ENCODE measurements at places on chromosomes 3 and 15.

DNA sequence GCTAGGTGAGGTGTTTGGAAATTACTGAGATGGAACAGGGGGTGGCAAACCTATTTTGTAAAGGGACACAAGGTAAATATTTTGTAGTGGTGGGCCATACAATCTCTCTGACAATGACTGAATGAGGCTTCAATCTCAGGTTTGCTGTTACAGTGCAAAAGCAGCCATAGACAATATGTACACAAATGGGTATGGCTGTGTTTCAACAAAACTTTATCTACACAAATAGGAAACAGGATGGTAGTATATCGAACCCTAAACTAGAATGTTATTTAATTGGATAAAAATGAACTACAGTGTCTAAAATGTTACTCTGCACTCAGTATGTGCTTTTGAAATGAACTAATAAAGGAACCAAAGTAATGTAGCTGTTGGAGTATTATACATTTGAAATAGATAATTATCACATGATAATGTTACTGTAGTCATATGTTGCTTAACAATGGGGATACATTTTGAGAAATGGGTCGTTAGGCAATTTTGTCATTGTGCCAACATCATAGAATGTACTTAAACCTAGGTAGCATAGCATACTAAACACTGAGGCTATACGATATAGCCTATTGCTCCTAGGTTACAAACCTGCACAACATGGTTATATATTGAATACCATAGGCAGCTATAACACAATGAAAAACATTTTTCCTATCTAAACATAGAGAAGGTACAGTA is 495.2 kb upstream of the TBL1XR1 start:
- no peak for DNase-seq

DNA sequence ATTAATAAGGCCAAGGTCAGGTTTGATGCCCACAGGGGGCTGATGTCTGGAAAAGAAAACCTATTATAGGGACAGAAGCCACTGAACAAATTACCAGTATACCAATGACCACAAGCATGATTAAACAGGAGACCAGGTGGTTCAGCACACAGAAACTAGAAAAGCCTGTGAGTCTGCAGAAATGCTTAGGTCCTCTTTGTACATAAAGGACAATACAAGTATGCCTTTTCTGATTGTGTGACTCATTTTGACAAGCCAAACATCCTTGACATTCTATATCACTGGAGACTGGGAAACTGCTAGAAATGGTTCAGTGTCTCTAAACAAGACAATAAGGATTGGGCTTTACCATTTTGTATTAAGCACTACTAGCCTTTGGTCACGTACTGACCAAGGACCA is 113.2 kb upstream of the MYO5C start:
- DNase-seq: no peak

- no peak for DNase-seq
Observed at GRCh38 chr3:76429581-76430177, 610.2 kb upstream of the ROBO2 start.

GRCh38 chr3:59831394-59831793 is 781.6 kb upstream of the CFAP20DC start:
- DNase-seq: no peak

GRCh38 chr3:159938714-159939113 is 49.9 kb upstream of the IL12A start:
- DNase-seq: no peak

DNA sequence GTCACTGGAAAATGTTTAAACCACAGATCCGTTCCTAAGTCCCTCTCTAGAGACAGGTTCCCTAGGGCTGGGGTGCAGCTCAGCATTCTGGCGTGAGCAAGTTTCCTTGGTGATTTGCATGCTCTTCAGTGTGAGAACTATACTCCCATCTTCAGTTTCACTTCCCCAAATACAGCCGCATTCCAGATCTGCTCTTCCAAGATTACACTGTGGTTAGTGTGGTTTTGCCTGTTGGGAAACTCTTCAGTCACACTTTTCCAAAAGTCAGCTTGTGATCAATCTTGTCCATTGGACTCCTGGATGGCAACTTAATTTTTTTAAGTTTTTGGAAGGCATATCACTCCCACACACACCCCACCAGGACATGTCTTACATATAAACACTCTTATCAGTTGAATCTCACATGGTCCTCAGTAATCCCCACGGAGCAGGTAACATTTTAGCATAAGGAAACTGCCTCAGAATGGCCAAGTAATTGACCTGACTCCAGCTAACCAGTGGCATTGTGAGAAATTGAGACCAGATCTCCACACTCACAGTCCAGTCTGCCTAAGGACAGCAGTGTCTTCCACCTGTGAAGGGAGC is 33.5 kb upstream of the PTPN23 start:
- peak; percentile 81 for DNase-seq

GRCh38 chr3:78035131-78035641 is 995.3 kb downstream of the ROBO2 start:
- no peak for DNase-seq

DNA sequence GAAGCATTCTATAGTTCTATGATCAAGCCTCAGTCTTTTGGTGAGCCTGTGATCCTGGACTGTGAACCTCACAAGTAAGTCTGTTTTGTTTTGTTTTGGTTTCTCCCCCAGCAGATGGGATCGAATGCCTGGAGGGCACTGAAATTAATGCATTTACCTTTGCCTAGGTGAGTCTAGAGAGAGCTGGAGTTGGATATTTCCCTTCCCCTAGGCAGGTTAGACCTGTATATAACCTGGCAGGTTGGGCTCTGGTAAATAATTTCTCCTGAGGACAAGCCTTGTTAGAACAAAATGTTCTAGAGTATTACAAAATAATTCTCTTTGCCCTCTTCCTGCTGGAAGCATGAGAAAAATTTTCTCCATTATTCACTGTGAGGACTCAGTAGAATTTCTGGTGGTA is 211.9 kb downstream of the TPRG1 start:
- no peak for DNase-seq

DNA sequence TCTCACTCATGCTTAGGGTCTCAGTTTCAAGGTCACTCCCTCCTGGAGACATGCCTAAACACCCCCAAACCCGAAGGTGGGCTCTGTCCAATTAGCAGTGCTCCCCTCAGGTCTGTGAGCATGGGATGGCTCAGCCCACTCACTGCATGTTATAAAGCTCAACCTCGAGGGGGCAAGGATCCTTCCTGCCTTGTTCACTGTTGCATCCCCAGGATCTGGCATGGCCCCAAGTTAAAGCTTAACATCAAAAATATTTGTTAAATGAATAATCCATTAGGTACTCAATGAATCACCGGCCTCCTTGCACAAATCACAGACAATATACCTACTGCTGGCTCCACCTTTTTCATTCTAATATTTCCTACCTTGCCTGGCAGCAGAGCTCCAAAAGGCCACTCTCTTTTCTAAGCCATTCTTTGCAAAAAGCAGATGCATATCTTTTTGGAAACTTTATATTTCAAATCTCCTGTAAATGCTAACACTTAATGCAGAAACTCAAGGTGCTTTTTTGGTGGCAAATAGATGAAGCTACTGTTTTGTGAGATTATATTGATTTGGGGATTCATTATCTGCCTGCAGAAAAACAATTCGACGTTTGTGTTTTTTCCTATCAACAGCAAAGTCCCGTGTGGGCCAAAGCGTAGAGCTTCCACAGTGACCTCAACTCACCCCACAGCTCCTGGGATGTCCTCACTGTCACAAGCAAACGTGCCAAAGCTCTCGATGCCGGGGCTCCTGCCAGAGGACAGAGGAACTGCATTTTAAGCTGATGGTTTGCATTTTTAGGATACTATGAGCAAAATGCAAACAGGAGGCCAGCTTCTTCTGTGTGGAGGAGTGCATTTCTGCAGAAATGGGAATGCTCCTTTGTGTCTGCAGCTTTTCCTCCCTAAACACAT is 35.4 kb downstream of the PCOLCE2 start:
- DNase-seq: peak; percentile 84

DNA sequence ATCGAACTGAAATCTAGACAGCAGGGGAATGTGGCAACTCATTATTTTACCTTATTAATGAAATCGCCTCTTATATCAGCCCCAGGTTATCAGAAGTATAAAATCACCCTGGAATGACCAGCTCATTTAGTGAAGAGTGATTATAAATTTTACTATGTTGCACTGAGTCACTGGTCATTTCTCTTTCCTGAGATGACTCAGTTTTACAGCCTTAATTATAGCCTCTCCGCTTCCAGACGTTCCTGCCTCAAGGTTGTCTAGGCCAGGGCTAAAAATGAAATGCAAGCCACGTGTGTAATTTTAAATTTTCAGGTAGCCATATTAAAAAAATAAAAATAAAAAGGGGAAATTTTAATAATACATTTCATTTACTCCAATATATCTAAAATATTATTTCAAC is 33.3 kb downstream of the DET1 start:
- DNase-seq: no peak

DNA sequence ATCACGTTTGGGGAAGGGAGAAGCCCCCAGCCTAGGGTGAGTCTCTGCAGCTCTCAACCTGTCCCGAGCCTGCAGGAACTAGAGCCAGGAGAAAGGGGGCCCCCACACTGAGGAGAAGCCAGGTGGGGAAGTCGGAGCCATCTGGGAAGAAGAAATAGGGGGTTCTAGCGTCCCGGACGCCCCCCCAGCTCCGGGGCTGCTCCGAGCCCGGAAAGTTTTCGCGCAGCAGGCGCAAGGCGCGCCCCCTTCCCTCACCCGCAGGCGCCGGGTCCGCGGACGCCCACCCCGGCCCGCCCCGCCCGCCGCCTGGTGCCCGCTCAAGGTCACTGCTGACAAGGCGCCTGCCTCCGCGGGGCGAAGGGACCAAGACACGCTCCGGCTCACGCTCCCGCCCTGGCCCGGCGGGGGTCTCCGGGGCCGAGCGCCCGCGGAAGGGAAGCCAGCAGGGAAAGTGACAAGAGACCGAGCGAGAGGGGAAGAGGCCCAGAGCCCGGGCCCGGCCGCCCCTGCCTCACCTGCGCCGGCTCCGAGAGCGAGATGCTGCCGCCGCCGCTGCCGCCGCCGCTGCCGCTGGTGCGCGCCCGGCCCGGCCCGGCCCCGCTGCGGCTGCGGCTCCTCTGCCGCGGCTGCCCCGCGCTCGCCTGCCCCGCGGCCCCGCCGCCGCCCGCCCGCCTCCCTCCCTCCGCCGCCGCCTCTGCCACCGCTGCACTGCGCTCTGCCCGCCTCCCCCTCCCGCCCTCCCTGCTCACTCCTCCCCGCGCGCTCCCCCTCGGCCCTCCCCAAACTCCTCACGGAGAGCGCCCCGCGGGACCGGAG is 108.4 kb upstream of the SLC6A11 start:
- no peak for DNase-seq

DNA sequence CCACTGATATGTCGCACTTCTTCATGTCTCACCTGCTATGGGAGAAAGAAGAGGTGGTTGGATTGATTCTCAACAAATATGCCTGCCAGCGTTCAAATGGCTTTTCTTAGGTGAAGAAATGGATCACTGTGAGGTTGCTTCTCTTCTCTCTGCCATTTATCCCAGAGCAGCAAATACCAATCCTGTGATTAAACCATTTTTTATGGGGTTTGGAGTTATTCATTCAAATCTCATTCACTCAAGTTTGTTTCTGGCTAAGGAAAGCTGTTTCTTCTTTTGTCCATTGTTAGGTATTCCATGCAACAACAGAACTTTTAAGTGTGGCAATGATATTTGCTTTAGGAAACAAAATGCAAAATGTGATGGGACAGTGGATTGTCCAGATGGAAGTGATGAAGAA is 12.2 kb upstream of the C3orf52 start:
- no peak for DNase-seq

GRCh38 chr15:101510212-101511197 is 21.0 kb upstream of the PCSK6 start:
- no peak for DNase-seq

- DNase-seq: no peak
Observed at GRCh38 chr3:116020989-116021388, 397.7 kb downstream of the GAP43 start.

- DNase-seq: peak; percentile 93
Observed at GRCh38 chr3:51982838-51983577, at the start of gene ACY1. ACY1 (plus strand) TSS chr3:51983535; CDS start chr3:51984065, 530 bp downstream.

- DNase-seq: peak; percentile 28
Observed at GRCh38 chr15:35630532-35630931, 84.6 kb upstream of the DPH6 start.

GRCh38 chr3:131328721-131329120 is 52.9 kb upstream of the NUDT16 start:
- no peak for DNase-seq

DNA sequence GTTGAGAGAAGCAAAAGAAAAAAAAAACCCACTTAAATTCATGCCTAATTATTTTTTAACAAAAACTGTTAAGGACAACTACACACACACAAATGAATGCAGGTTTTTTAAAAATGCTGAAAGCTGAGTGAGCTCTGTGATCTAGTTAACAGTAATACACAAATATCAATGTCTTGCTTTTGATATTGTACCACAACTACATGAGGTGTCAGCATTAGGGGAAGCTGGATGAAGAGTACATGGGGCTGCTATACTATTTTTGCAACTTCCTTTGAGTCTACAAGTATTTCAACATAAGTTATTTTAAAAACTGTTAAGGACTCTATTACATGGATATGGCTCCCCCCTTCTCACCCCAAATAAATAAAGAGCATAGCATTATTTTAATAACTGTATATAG is 44.7 kb downstream of the SUCLG2 start:
- no peak for DNase-seq

DNA sequence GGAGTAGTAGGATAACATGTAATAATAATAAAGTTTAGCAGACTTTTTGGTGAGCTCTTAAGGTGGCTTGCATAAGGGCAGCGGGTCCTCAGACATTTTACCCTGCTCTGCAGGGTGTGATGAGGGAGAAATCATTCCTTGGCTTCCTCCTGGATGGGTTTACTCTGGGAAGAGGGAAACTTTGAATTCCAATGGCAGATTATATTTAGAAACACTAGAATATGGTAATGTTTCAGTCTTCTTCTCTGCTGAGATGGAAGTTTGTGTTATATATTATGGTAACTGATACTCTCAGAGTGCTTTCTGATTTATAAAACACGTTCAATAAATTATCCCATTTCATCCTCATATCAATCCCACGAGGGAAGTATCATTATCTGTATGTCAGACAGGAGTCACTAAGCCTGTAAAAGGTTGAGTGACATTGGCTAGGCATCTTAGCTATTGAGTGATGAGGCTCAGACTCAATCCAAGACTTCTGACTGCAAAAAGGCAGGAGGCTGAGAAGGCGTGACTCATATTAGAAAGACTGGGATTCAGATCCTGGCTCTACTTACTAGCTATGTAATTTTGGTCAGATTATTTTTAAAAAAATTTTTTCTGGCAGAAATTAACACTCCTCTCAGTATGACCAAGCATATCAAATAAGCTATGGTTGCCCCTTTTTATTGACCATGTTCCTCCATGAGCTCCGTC is 19.3 kb downstream of the PDIA5 start:
- DNase-seq: no peak

GRCh38 chr15:80574590-80574989 is 120.5 kb upstream of the ABHD17C start:
- no peak for DNase-seq

Data from NCI-H226 (cell line).